ENCODE measurements at places on chromosomes 1 and 21.
A peak's percentile ranks its signal among the peaks of the same experiment; 100 is the strongest.

DNA sequence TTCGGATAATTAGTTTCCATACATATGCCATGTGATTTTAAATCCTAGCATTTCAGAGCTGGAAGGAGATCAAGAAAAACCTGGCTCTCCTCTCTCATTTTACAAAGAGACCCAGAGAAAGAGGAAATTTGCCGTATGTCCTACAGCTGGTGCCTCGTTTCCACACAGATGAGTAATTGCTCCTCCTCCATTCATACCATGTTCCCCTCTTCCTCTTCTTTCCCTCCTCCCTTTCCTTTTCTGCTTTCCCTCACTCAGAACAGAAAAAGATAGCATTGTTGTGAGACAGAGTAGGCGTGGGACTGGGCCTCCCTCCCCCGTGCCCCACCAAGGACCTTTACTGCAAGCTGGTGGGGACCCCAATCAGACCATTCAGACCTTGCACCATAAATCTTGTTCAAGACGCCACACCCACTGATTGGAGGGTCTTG lies 13.7 kb upstream of the SLC44A3 start:
- H3K27ac ChIP-seq, result no peak overlapping the region
- DNase-seq, result no peak
- H3K27me3 ChIP-seq, result no peaks in the 10 kb centered on the region
- peaks cover 50% of the 10 kb centered on the region for H3K4me1 ChIP-seq

DNA sequence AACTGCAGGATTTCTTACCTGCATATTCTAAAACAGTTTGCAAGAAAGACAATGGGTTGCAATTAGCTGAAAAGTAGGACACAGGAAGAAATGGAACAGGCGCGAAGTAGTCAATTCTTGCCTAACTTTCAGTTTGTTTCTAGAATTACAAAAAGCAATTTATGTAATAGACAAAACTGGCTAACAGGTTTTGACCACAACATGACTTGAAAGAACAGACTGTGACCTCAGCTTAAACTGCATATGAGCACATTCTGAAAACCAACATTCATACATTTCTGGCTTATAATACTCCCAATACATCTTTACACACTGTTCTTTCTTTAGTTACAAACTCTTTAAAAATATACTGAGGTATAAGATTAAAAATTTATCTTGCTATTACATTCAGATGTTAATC lies 405.9 kb upstream of the B3GALT2 start:
- peak overlapping the region; percentile 45 for H3K27ac ChIP-seq
- H3K4me3 ChIP-seq, result no peak overlapping the region
- no peaks in the 10 kb centered on the region for H3K36me3 ChIP-seq
- no peak for DNase-seq
- H3K27me3 ChIP-seq, result no peaks in the 10 kb centered on the region

GRCh38 chr1:47697616-47698335 lies 259.9 kb downstream of the FOXD2 start:
- peak overlapping the region; percentile 45 for H3K27ac ChIP-seq
- DNase-seq, result no peak
- H3K36me3 ChIP-seq, result no peaks in the 10 kb centered on the region
- H3K27me3 ChIP-seq, result no peaks in the 10 kb centered on the region

DNA sequence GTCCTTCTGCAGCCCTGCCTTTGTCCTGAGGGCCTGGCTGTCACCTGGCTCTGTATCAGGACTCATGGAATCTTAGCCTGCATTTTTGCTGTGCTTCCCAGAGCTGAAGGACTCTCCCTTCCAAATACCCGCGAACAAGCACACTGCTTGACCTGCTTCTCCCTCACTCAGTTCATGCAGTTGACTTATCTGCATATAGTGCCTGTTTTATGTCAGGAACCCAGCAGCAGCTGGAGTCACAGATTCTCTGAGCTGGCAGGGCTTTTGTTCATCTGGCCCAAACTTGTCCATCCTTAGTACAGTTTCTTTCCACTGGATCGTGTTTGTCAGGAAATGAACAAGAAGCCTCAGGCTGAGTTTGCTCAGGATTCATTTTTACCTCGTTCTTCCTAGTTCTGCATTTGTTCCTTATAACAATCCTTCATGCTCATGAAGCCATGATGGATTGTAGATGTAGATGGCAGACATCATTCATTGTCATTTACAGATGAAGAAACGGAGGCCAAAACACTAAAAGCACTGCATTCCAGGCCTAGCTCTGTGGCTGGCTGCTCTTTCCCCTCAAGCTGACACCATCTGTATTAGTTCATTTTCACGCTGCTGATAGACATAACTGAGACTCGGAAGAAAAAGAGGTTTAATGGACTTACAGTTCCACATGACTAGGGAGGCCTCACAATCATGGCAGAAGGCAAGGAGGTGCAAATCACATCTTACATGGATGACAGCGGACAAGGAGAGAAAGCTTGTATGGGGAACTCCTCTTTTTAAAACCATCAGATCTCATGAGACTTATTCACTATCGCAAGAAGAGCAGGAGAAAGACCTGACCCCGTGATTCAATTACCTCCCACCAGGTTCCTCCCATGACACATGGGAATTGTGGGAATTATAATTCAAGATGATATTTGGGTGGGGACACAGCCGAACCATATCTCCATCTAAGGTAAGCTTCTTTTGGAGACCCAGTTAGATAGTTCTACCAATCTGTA lies 150.9 kb downstream of the HIVEP3 start:
- H3K36me3 ChIP-seq, result no peaks in the 10 kb centered on the region
- no peak overlapping the region for H3K27ac ChIP-seq
- H3K27me3 ChIP-seq, result no peaks in the 10 kb centered on the region
- peaks cover 6% of the 10 kb centered on the region for H3K4me1 ChIP-seq
- H3K4me3 ChIP-seq, result no peak overlapping the region
- DNase-seq, result no peak

- no peak overlapping the region for H3K27ac ChIP-seq
- no peaks in the 10 kb centered on the region for H3K36me3 ChIP-seq
- H3K4me3 ChIP-seq, result no peak overlapping the region
- DNase-seq, result no peak
- H3K27me3 ChIP-seq, result no peaks in the 10 kb centered on the region
- no peaks in the 10 kb centered on the region for H3K4me1 ChIP-seq
Measured at GRCh38 chr1:7458946-7459345, 312.1 kb upstream of the VAMP3 start.
